ENCODE measurements at places on chromosomes 3 and 15. TPM values are rescaled to one million over a fixed set of nuclear protein-coding genes. Genes with fewer than 3 reads are reported as not detected.

The HTD2 gene
- 7.0 TPM for total RNA-seq

The CEP70 gene
- total RNA-seq = 14.5 TPM

The CSPG5 gene
- 0.40 TPM for total RNA-seq

The NR1I2 gene
- total RNA-seq = 0.10 TPM

The CCR9 gene
- not detected for total RNA-seq

The FSIP1 gene
- total RNA-seq = 0.30 TPM

The ABI3BP gene
- total RNA-seq = not detected

The TNNC1 gene
- total RNA-seq = 2.1 TPM

The CHST13 gene
- total RNA-seq = not detected

The C3orf22 gene
- not detected for total RNA-seq

The LOXL1 gene
- 3.4 TPM for total RNA-seq

The NBEAL2 gene
- 194 TPM for total RNA-seq

The ZNF774 gene
- 1.1 TPM for total RNA-seq

The TM6SF1 gene
- total RNA-seq = 12.5 TPM

The CFAP100 gene
- total RNA-seq = not detected

The TGM4 gene
- total RNA-seq = not detected

The CRELD1 gene
- 16.0 TPM for total RNA-seq

The ZMYND10 gene
- 3.5 TPM for total RNA-seq

The GABRG3 gene
- total RNA-seq = not detected

The CSK gene
- 348 TPM for total RNA-seq

The SCN5A gene
- total RNA-seq = not detected

The SGO1 gene
- 35.6 TPM for total RNA-seq

The LRRIQ4 gene
- total RNA-seq = not detected

The FAM81A gene
- total RNA-seq = 0.57 TPM

The PAQR9 gene
- total RNA-seq = not detected

The WDR73 gene
- total RNA-seq = 23.8 TPM

Data from activated CD4-positive, alpha-beta T cell treated with anti-CD3 and anti-CD28 coated beads, Interleukin-2, amount 10 ng/mL, durations not matched to agents 7 days and 5 days (primary cell).